COLO829 (cell line): ENCODE measurements at places on chromosomes 5 and 9.

DNA sequence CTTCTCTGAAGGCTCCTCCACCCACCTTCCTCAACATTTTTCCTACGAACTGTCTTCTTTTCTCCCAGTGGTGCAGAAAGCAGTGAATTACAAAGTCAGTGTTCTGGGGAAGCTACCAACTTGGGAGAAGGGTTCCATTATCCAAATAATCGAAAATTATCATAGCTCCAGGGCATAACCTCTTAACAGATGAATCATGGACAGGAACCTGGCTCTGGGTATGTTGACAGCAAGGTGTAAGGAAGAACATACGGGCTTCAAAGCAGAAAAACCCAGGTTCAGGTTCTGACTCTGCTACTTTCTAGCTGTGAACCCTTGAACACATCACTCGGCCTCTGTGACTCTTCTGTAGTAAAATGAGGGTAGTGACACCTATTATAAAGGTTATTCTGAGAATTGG lies 351.3 kb downstream of the ENC1 start:
- no peak for DNase-seq

- no peak for DNase-seq
Measured at GRCh38 chr9:97786341-97786740, 66.7 kb upstream of the FOXE1 start.

GRCh38 chr9:91714020-91714806 lies 235.8 kb downstream of the ROR2 start:
- DNase-seq = no peak

GRCh38 chr9:6564868-6565267 lies 80.7 kb downstream of the GLDC start:
- DNase-seq = no peak

GRCh38 chr5:167057665-167058064 lies 1233.8 kb upstream of the WWC1 start:
- DNase-seq = no peak

DNA sequence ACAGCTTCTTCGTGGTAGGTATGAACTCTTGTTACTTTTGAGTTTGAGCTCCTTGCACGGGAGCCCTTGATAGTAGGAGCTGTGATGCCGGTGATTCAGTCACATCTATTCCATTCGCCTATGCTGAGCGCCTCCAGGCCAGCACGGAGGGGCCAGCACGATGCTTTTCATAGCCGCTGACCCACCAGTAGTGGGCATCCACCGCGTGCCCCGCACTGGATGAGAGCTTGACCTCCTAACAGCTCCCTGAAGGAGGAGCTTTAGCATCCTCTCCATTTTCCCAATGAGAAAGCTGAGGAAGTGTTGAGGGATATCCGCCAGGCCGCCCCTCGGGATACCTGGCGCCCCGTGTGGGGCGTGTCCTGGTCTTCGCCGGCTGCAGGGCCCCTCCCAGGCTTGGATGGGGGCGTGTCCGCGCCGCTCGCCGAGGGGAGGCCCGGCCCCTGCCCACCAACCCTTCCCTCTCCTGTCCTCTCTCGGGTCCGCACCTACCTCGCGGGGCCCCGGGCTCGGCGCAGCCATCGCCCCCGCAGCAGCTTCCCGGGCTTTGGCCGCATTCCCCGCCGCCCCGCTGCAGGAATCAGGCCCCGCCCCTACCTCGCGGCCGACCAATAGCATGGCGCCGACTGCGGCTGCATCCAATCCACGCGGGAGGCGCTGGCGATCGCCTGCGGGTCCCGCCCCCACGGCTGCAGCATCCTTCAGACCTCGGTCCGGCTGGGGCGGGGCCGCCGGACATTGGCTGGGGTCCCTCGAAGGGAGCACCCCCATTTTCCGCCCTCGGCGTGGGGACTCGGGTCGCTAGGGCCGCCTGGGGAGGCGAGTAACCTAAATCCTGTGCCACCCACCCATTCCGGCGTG lies at the start of gene PIP5KL1:
TSS of gene PIP5KL1 (minus strand) at position 547 of the 861 bp plus-strand sequence. CDS start at position 522, 25 bp downstream.
- peak; percentile 95 for DNase-seq

DNA sequence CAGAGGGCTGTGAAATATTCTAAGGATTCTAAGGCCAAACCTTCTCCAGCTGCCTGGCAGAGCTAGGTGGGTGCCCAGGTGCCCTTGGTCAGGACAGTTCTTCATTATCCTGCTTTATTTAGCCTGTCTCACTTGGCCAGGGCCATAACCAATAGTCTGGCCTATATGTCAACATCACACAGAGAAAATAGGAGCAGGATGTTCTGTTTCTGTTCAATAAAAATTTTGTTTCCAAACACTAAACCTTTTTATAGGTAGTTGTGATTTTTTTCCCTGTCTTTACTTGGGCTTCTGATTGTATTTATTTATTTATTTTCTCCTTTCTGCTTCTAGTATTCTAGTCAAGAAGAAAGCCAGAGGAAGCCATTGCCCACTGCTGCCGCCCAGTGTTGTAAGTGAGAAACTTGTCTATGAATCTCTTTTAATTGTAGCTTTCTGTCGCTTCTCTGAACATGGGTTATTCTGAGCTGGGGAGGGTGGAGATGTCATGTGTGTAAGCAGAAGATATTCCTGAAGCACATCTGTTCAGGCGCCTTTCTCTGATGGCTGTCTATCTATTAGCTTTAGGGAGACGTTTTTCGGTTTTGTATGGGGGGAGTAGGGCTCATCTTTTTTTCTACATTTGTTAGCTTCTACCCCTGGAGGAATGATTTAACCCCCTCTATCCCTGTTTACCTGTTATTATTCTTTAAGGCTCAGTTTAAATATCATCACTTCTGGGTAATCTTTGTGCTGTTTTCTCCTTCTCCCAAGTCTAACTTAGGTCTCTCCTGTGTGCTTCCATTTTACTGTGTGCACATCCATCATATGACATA lies 97.1 kb downstream of the UNC13B start:
- peak; percentile 33 for DNase-seq

- DNase-seq = no peak
Measured at GRCh38 chr9:95379630-95380029, 62.1 kb upstream of the FANCC start.

- DNase-seq = peak; percentile 48
Measured at GRCh38 chr5:149381986-149382338, 2.9 kb upstream of the IL17B start.

GRCh38 chr5:177232761-177233160 lies 70.8 kb downstream of the RAB24 start:
- DNase-seq = no peak

GRCh38 chr9:124255222-124255621 lies 2.5 kb upstream of the NEK6 start:
- DNase-seq = no peak

DNA sequence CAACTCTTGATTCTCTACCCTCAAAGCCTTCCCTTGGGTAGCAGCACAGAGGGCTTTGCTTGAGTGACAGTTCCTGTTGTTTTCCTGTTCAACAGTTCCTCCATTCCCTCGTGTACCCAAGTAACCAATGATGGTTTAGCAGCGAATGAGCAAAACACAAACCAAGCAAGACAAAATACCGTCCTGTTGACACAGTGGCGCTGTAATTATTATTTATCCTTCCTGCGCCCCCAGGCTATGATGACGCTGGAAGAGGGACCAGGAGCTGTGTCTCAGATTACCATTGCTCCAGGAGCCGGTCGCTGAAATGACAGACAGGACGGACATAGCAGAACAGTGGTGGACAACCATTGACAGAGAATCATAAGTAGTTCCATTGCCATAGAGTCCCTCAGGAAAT lies 154.8 kb downstream of the GADD45G start:
- DNase-seq = no peak

DNA sequence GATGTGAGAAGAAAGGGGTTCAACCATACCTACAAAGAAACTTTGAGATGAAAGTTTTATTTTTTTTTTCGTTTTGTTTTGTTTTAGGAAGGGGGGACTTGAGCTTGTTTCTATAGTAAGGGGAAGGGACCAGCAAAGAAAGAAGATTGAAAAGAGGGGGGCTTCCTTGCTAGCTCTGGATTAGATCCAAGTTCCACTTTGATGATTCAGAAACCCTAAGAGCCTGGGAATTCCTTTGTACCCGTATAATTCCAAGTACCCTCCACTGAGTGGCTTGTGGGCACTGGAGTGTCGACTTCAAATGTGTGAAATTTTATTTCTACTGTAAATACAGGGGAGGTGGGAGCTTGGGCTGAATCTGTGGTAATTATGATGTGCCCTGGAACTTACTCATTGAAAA lies 10.9 kb downstream of the MAMDC2 start:
- DNase-seq = no peak

- no peak for DNase-seq
Measured at GRCh38 chr5:141618030-141618803, 583 bp downstream of the DIAPH1 start.

DNA sequence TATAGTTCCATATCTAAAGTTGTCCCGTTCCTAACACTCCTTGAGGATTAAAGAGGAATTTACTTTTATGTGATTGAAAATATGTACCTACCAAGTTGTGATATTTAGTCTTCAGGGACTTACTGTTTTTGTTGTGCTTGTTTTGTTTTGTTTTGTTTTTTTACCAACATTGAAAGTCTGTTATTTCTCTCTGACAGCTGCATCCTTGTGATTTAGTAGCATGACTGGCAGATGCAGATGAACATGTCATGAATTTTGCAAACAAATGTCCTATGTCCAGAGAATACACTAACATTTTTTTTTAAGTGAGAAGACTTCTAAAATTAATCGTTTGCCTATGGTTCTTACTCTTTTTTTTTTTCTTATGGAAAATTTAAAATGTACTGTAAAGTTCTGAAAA lies 85.4 kb downstream of the MAN2A1 start:
- no peak for DNase-seq

- DNase-seq = no peak
Measured at GRCh38 chr5:36943584-36943983, 67.0 kb downstream of the NIPBL start.

GRCh38 chr9:70065572-70065971 lies 21.9 kb downstream of the MAMDC2 start:
- no peak for DNase-seq

DNA sequence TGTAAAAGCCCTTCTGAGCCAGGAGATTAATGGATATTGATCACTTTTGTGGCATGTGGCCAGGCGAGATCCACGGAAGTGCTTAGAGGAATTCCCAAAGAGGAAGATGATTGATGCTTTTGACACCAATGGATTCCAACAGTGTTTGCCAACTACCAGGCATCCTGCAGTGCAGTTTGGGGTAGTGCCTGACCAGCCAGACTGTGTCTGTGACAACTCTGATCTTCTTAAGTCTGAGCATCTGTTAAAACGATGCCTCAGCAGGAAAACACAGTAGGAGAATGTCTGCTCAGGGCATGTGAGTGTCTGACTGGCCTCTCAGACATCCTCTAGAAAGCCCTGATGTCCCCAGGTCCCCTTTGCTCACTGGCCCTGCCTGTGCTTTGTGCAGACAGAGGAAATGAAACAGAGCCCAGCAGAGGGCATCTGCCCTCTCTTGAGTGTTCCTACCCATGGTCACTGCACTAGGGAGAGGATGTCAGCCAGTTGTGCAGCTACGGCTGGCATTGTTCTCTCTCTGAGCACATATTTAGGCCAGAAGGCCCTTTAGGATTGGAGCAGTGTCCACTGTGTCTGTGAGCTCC lies 57.0 kb downstream of the TRPC7 start:
- no peak for DNase-seq

DNA sequence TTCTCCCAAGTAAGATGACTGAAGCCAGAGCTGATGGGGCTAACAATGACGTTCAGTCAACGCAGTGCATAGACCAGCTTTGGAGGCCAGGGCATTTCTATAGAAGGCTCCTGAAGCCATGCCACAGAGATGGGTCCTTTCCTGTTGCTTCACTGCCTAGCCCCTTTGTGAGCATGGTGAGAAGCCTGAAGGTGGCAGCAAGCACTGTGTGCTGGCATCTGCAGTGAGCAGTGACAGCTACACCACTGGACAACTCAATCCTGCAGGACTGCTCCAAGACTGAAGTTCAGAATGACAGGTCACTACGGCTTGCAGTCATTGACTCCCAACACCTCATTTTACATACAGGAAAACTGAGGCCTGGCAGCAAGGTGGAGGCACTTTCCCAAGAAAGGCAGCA lies 229.0 kb downstream of the TSSK1B start:
- no peak for DNase-seq

GRCh38 chr5:43401827-43402226 lies 10.4 kb downstream of the CCL28 start:
- DNase-seq = no peak

- DNase-seq = peak; percentile 40
Measured at GRCh38 chr9:36632892-36633291, 60.2 kb downstream of the MELK start.

GRCh38 chr5:56206126-56206910 lies 26.8 kb downstream of the ANKRD55 start:
- DNase-seq = no peak

DNA sequence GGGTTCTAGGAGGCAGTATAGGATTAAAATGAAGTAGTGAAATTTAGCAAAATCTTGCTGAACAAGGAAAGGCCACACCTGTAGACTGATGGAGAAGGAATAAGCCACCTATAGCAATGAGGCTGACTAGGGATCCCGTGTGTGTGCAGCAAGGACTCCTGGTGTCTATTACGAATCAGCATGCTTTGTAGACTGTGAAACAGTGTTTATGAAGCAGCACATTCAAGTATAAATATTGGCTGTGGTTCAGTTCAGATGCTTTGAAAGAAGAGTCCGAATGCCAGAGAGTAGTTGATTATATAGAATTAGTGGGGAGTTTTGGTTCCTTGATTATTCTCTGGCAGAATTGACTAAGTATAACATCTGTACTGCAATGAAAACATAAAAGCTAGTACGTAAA lies 41.8 kb downstream of the CAST start:
- no peak for DNase-seq

DNA sequence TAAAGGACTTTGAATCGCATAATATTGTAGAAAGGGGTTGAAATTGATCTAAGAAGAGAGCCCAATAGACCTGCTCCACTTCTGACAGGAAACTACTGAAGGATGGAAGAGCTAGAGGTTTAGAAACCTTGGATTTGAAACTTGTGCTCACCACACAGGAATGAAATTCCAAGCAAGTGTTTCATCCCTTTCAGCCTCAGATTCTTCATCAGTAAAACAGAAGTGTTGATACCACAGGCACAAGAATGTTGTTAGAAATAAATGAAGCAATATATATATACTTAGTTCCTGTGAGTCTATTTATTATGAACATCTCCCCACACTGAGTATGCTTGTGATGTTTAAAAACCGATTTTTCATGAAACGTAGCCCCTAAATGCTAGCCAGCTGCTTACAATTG lies 43.8 kb downstream of the PRRC1 start:
- no peak for DNase-seq

DNA sequence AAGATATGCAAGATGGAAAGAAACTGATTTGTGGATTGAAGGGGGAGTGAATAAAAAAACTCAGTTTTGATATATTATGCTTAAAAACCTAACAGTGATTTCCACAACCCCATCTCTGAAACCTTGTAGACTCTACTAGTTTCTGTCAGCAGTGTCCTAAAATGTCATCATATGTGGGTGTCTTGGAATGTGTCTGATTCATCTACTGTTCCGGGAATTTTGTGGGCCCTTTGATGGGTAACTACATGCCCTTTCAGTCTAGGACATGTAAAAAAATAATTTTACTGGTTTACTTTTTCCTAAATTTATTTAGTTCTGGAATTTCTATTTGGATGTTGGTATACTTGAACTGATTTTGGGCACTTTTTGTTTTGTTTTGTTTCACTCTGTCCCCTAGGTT lies 118.9 kb upstream of the NMUR2 start:
- peak; percentile 8 for DNase-seq
